NT2/D1 (cell line): ENCODE measurements at places on chromosomes 6 and 20.

DNA sequence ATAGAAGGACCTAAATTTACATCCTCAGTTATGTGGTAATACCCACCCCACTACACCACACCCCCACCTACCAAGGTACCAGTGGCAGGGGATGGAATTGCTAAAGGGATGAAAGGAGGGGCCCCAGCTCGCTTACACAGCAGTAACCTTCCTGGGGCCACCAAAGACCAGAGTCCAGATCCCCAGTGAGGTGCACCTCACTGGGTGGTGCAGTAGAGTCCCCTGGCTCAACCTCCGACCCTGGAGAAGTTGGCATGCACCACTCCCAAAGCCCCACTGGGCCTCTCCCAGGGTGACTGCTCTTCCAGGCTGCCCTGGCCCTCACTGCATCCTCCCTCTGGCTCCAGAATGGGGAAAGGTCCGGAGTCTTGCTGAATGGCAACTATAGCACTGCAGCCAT lies 816 bp downstream of the UNC5CL start:
- no peak for DNase-seq

DNA sequence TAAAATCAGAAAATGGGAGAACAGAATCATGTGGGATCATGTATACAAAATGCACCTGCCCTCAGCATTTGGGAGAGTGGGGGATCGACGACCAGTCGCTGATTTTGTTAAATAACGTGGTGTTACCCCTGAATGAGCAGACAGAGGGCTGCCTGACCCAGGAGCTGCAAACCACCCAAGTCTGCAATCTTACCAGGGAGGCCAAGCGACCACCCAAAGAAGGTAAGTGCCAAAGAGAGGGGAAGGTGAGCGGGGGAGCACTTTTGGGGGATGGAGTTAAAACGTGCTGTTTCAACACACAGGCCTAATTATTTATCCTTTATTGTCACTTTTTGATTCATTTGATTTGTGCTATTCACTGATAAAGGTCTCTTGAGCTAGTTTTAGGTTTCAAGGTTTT lies 4.1 kb downstream of the ADGRB3 start:
- no peak for DNase-seq

DNA sequence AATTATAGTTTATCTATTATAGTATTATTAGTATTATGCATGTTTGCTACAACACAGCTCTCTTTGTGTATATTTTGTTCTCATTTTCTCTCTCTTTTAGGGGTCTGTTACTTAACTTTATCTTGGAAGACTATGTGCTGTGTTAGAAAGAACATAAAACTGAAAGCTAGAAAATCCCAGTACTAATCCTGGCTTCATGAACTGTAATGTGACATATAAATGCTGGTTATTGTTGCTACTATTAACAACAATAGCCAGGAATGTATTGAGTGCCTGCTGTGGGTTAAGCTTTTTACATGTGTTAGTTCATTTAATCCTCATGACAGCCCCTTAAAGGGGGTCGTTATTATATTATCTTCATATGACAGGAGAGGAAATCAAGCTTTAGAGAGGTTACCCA lies 170.0 kb upstream of the DTNBP1 start:
- no peak for DNase-seq

- DNase-seq = no peak
Measured at GRCh38 chr20:57837208-57838035, 127.6 kb upstream of the PMEPA1 start.

DNA sequence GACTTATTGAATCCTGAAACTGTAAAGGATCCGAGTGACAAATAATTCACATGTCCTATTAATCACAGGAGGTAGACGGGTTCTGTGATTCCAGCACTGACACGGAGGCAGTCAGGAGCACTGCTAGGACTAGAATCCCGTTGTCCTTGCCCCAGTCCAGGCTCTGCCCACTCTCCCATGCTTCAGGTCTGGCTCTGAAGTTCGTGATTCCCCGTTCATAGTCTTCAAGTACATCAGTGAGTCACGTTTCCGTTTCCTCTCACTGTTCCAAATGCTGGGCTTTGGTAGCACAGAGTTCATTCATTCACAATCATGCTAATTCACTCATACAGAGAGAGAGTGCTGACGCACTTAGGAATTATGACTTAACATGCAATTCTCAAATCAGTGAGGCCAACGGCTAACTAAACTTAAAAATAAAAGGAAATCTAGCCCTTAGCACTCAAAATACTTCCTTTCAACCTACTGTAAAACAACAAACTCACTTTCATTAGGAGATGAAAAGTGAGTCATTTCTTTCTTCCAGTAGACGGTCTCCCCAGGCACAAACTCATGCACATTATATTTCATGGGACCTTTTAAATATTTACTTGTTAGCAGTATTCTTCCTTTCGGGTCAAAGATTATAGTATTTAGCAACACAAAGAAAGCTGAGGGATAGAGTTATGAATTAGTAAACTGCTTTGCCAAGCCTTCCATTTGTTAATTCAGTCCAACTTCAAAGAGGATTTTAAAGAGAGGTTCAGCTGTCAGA lies 94.0 kb upstream of the NHSL1 start:
- DNase-seq = peak; percentile 42
